ENCODE measurements at places on chromosomes 3 and 15.

DNA sequence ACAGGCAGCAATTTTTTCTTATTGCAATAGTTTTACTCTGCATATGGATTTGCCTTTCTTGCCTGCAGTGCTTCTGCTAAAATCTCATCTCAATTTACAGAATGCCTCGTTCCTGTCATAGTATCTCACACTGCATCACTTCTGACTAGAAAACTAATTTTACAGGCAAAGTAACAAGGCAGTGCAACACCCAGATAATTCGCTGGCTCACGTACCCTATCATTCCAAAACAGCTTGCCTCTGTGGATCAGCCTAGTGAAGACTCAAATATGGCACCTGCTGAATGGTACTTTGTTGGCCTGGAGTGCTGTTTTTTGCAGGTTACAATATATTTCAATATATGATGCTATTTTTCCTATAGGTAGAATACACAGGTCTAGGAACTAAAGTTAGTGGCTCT, 5.3 kb downstream of the EIF5A2 start:
- no peak for DNase-seq

DNA sequence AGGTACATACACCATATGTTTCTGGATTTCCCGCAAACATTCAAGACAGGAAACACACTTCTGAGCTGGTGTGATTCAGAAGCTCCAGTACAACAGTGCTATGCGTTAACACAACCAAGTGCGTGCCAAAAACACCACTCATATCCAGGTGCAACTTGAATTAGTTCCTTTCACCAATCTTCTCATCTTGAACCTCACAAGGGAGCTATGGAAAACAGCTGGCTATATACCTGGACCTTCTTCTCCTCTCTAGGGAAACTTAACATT, 31.3 kb downstream of the SUSD5 start:
- no peak for DNase-seq

GRCh38 chr3:158713094-158713499, 19.2 kb downstream of the RARRES1 start:
- DNase-seq, result no peak

DNA sequence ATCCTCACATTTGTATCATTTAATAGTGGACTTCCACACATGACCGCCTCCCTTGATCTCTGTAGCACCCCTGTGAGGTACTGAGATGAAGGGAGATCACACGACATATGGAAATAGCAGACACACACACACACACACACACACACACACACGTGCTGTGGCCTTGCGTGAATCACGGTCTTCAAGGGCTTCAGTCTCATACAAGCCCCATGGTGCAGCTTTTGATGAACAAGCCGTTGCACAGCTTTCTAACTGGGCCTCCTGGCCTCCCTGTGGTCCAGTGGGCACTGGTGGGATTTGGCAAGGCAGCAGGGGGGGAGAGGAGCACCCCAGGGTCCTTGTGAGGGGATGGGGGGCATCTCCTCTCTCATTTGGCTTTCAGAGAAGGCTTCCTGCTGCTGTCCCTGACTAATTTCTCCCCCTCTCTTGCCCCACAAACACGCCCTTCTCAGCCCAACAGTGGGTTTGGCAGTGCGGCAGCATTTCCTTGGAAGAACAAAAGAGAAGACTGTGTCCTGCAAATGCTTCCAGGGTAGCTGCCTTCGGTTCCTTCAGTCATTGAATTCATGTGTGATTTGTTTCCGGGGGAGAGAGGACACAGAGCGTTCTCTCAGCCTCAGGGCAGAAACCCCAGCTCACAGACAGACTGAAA, 98.7 kb downstream of the SMAD6 start:
- no peak for DNase-seq

DNA sequence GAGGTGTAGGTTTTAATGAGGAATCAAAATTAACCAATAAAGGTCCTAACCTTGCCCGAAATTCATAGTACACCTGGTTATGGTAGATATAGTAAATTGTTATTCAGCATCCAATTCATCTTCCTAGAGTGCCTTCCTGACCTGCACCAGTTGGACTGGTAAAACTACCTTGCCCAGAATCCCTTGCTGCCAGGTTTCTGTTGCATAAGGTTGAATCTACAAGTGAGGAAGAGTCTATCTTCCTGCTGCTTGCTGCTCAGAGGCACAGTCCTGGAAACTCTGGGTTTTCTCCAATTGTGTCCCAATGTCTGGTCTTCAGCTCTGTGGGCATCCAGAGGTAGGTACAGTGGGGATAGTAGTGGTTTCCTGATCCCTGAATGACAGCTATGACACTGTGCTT, 17.3 kb downstream of the CCDC54 start:
- DNase-seq, result no peak

DNA sequence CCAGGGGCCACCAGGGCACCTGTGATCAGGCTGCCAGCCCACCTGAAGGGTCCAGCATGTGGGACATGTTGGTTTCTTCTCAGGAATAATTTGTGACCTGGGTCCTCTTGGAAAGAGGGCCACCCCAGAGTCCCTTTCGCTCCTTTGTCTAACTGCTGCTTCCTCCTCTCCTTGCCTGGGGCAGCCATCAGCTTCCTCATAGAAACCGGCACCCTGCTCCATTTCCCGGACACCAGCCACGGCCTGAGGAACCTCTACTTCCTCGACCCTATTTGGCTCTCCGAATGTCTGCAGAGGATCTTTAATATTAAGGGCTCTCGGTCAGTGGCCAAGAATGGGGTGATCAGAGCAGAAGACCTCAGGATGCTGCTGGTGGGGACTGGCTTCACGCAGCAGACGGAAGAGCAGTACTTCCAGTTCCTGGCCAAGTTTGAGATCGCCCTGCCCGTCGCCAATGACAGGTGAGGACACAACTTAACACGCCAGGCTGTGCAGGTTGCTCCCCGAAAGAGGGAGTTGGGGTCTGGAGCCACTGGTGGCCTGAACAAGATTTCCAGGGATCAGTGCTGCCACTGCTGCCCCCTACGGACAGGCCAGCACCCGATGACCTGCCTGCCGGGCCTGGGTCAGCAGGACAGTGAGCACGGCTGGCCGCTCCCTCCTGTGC, 109.7 kb downstream of the LRRK1 start:
- DNase-seq, result no peak

DNA sequence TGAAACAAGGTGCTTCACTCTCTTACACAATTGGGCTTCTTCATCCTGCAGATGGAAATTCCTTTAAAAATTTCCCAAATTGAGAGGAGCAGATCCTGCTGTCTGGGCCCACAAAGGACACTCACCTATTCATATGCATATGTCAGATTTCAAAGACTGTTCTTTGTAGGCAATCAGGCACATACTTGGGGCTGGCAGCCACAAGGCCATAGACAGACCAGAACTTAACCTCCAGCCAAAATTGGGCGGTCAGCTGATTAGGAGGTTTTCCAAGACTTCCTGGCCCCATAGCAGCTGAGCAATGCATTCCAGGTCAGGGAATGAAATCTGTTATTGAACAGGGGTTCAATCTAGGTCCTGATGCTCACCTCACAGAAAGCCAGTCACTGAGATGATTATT, 15.0 kb upstream of the HPS3 start:
- no peak for DNase-seq

- DNase-seq, result no peak
Measured at GRCh38 chr15:101049282-101049681, 130.1 kb downstream of the LRRK1 start.

- DNase-seq, result no peak
Measured at GRCh38 chr3:52441091-52441771, 3.7 kb downstream of the SEMA3G start.

DNA sequence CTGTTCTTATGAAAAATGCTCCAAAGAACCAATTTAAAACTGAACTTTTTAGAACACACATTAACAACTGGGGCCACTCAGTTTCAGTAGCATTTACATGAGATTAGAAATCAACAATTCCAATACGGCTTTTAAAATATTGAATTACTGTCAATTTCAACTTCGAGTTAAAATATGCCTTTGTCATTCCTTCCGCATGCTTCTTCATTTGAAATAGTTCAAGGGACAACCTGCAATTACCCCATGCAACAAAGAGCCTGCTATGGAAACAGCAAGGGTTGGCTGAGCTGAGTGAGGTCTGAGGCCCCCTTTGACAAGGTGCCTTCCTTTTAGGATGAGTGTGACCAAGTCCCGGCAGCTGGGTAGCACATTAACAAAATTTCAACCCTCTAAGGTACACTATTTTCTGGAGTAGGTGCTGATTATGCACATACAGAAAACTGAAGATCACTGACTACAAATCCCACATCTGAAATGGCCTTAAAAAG, 11.6 kb downstream of the PDCD10 start:
- DNase-seq, result no peak

GRCh38 chr3:61924090-61924735, 362.8 kb downstream of the PTPRG start:
- no peak for DNase-seq
